ENCODE measurements at places on chromosomes 6 and 20.

DNA sequence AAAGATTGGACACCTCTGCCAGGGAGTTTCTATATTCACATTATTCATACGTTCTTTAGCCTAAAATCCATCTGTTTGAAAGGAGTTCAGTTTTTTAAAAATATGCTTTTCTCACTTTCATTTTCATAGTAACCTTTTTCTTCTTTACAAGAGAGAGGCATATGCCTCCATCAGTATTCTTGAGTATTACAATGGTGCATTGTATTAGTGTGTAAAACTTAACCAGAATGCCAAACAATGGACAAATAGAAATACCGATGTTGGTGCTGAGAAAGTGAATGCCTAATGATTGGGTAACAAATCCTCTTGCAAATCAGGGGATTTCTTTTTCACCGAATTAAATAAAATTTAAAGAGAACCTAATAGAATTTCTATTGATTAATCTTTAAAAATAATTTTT lies 163.2 kb upstream of the LAMA2 start:
- DNase-seq, result no peak

- DNase-seq, result no peak
Observed at GRCh38 chr6:12147557-12148316, 135.6 kb downstream of the HIVEP1 start.

GRCh38 chr20:48538856-48539255 lies 288.9 kb downstream of the PREX1 start:
- DNase-seq, result no peak

DNA sequence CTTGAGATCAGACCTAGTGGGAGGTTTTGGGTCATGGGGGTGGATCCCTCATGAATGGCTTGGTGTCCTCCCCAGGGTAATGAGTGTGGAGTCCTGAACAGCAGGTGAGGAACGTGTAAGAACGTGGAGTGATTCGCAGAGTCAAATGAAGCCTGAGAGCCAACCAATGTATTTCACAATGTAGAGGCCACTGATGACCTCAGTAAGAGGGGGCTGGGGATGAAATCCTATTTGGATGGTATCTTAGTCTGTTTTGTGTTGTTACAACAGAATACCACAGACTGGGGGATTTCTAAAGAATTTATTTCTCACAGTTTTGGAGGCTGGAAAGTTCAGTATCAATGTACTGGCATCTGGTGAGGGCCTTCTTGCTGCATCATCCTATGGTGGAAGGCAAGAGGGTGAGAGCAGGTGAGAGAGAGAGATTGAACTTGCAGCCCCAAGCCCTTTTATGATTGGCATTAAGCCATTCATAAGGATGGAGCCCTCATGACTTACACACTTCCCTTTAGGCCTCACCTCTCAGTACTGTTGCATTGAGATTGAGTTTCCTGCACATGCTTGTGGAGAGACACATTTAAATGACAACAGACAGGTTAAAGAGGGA lies 47.3 kb upstream of the HIVEP1 start:
- DNase-seq, result no peak

- DNase-seq, result no peak
Observed at GRCh38 chr6:97187951-97188350, 95.1 kb downstream of the MMS22L start.

DNA sequence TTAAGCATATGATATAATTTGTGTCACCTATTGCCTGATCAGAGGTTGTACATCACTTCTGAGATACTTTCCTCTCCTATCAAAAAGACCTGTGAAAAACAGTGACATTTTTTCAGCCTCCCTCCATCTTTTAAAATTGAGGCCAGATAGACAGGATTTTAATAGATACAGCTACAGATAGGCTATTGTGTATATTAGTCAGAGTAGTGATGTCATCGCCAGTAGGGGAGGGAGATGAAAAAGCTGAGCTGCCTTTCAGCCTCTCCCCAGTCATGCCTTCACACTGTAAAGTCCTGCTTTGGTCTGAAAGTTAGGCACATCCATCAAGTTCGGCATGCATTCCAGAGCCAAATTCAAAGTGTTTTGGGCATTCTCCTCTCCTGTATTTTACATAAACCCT lies 7.9 kb upstream of the PABPC1L start:
- DNase-seq, result no peak

DNA sequence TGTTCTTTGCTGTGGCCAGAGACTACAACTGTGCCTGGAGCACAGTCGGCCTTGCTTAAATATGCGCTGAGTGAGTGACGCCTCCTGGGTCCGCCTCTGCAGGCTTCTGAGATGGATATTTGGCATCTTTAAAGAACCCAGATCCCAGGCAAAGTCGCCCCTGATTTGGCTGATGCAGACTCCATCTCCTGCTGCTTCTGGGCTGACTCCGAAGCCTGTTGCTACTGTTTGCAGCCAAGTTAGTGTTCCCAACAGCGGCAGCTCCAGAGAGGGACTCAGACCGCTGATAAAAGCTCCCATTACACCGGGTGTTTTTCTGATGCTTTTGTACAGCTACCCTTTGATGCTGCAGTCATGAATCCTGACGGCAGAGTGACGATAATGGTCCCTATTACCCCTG lies 83.0 kb upstream of the SULF2 start:
- DNase-seq, result no peak

GRCh38 chr6:49856282-49856681 lies 10.1 kb downstream of the CRISP1 start:
- DNase-seq, result no peak

DNA sequence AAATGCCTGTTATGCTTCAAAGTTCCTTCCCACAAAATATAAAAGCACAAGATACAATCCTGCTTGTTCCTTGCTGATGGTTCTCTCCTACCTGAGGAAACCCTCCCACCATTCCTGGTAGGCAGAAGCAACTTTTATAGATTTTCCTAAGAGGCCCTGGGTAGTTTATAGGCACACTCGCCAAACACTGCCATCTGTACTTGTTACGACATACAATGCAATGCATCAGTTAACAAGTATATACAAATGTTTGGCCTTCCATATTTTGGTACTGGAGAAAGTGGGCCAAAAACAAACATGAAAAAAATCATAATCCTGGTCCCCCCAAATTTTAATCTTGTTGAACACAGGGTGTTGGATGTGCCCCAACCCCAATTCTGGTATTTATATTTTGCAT lies 16.6 kb downstream of the MCM9 start:
- no peak for DNase-seq

DNA sequence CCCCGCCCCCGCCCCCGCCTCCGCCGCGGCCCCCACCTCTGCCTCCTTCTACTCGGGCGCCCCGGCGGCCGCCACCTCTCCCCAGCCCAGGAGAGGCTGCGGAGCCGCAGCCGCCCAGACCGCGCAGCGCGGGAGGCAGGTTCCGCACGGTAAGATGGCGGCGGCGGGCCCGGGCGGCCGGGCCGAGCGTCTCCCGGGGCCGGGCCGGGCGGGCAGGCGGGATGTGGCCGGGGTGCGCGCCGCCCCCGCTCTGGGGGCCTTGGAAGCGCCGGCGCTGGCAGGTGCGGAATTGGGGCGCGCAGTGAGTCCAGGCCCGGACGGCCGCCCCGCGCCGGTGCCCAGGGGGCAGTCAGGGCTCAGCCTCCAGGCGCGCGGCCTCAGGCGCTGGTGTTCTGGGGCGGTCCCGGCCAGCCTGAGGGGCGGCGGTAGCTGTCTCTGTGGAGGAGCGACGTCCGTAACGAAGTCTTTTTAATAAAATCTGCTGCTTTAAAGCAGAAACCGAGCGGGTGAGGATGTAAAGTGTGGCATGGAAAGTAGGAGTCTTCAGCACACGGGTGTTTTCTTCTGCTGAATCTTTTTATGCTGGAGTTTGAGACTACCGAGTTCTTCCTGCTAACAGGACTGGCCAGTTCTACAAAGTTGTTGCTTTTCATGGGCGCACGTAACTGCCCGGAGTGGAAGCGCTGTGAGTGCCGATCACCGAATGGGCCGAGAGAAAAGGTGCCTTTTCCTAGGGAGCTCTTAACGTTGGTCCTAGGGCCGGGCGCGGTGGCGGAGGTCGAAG lies at the start of gene GID8:
TSS of gene GID8 (plus strand) at position 43 of the 784 bp plus-strand sequence. CDS start 3,356 bp downstream, outside the sequence.
- no peak for DNase-seq

- DNase-seq, result no peak
Observed at GRCh38 chr6:116557893-116558292, 4.3 kb downstream of the CALHM4 start.

DNA sequence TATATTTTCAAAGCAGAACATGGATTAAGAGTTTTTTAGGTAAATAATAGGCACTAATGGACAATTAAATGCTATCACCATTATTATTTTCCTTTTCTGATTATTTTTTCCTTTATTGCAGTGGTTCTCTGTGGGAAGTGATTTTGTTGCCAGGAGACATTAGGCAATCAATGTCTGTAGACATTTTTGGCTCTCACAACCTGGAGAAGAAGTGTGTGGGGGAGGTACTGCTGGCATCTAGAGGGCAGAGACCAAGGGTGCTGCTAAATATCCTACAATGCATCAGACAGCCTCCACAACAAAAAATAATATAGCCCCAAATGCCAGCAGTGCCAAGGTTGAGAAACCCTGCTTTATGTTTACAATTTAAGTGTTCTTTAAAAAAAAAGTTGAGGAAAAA lies 8.3 kb downstream of the IFNGR1 start:
- no peak for DNase-seq

DNA sequence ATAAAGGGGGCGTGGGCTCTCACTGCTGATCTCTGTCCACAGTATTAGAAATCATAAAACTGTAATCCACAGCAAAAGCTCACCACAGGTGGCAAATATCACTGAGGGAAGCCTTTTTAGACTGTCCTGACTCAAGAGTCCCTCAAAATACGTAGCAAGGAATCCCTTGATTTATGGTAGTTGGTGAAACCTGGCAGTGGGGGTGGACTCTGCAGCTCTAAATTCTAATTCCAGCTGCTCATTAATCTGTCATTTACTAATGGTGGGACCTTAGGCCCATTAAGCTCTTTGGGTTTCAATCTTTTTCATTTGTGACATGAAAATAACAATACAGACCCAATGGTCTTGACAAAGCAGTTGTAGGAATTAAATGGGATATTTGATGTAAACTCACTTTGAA lies 32.3 kb downstream of the GMDS start:
- DNase-seq, result no peak

DNA sequence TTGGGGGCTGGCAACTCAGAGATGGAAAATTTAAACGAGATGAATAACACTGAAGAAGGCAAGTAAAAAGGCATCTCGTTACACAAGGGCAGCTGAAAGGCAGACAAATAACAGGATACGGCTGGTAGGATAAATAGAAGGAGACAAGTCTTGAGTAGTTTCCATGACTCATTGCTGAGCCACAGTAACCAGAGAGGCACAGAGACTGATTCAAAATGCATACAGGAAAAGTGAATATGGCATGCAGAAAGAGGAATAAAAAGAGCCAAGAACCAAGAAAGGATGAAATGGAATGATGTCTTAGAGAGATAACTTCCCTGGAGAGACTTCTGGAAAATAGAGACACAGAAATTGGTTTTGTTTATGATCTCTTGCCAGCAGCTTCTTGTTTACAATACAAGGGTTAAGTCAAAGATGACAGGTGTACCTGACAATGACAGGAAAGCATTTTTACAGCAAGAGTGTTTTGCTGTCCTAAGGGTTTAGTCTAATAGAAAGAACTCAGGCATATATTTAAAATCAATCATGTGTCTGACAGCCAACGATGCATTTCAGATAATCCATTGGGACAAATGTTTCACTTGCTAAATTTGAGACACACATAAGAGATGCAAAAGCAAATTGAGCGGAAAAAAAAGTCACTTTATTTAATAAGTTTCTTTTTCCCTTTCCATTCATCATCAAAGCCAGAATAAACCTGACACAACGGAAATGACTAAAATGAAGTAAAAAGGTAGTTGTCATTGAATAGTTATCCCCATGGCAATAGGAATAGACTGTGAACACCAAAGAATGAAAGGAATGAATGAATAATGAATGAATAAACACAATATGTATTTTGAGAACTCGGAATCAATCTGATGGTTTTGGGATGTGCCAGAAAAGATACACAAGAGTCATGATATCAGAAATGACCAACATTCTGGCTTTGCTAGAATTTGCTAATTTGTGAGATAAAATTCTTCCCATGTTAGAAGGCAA lies 68.0 kb upstream of the KCNQ5 start:
- DNase-seq, result no peak

DNA sequence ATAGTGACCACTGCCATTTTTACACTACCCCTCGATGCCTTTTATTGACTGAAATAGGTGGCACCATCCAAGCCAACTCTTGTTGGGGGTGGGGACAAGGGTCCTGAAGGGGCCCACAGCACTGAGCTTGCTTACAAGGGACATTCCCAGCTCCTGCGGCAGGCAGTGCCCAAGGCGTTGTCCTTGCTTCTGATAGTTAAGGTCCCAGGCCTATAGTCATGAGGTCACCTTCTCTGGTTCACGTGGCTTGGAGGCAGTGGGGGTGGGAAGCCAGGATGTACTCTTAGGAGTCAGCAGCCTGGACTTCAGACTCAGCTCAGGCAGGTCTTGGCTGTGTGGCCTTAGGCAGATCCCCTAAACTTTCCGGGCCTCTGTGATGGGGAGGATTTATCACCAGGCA lies 48.6 kb downstream of the TOX2 start:
- DNase-seq, result no peak

GRCh38 chr6:109485266-109485935 lies 2.4 kb upstream of the ZBTB24 start:
- no peak for DNase-seq

GRCh38 chr6:167428664-167429333 lies 103.9 kb downstream of the TTLL2 start:
- DNase-seq, result no peak

DNA sequence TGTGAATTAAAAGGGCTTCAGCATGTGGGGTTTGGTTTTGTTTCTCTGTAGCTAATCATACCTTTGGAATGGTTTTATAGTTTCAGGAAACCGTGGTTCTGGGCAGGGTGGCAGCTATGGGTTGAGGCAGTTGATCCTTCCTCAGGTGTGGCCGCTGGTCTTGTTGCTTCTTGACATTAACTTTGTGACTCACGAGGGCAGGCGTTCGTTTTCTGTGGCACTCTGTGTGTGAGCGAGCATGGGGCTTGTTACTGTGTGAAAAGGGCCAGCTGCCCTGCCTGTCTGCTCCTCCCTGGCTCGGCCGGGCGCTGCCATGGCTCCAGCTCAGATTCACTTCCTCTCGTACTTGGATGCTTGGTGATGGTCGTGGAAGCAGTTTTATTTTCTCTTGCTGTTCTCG lies 16.2 kb downstream of the DNAJC5 start:
- no peak for DNase-seq

DNA sequence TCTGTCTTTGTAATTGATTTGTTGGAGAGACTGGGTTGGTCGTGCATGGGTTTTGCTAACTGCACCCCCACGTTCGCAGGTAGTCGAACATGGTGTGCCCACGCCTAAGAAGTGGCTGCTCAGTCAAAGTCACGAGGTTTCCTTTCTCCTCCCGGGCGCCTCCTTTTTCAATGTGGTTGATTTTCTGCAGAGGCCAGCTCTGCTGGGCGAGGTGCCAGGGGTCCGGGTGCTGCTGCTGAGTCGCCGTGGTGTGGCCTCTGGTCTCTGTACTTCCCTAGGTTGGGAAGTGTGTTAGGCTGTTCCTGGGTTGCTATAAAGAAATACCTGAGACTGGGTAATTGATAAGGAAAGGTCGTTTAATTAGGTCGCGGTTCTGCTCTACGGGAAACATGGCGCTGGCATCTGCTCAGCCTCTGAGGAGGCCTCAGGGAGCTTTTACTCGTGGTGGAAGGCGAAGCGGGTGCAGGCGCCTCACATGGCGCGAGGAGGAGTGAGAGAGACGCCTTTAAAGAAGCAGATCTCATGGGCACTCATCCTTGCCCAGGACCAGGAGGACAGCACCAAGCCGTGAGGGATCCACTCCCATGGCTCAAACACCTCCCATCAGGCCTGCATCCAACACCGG lies 14.1 kb downstream of the OSBPL2 start:
- no peak for DNase-seq

All from activated T-cell treated with anti-CD3 and anti-CD28 coated beads for 1 hour (primary cell).